ENCODE measurements at places on chromosomes 1 and 21. TPM values are rescaled to one million over a fixed set of nuclear protein-coding genes. Genes with fewer than 3 reads are reported as not detected.
A peak's percentile ranks its signal among the peaks of the same experiment; 100 is the strongest.

DNA sequence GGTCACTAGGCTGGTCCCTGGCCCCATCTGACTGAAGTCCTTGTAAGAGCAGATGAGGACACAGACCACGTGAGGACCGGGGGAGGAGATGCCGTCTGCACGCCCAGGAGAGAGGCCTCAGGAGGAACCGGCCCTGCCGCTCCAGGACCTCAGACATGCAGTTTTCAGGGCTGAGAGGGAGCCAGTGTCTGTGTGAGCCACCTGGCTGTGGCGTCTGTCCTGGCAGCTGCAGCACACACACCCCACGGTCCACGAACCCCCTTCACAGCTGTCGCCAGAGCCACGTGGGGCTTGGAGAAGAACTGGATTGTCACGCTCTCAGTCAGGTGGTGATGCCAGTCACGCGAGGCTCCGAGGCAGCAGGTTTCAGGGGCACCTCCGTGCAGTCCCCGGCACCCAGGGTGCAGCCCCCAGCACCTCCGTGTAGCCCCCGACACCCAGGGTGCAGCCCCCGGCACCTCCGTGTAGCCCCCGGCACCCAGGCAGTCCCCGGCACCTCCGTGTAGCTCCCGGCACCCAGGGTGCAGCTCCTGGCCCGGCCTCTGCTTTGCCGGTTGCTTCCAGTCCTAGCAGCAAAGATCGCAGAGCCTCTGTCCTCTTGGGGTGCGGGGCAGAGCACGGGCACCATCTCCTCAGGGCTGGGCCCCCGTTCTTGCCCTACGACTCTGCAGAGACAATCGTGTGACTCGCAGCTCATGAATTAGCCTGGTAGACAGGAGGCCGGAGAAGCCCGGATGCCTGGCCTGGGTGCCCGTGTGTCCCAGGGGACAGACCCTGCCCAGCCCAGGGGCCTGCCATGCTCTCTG, 19.0 kb upstream of the SUMO3 start:
- DNase-seq = no peak
- H3K27me3 ChIP-seq = peaks cover under 1% of the 10 kb centered on the region
- H3K27ac ChIP-seq = no peak overlapping the region
- no peaks in the 10 kb centered on the region for H3K36me3 ChIP-seq

The NTNG1 gene
- 3.2 TPM for total RNA-seq

- no peak for DNase-seq
- peaks cover 2% of the 10 kb centered on the region for H3K27me3 ChIP-seq
- H3K4me1 ChIP-seq = no peaks in the 10 kb centered on the region
- no peak overlapping the region for H3K27ac ChIP-seq
- H3K36me3 ChIP-seq = peaks cover 10% of the 10 kb centered on the region
Measured at GRCh38 chr1:248778906-248779305, 23.3 kb upstream of the LYPD8 start.

DNA sequence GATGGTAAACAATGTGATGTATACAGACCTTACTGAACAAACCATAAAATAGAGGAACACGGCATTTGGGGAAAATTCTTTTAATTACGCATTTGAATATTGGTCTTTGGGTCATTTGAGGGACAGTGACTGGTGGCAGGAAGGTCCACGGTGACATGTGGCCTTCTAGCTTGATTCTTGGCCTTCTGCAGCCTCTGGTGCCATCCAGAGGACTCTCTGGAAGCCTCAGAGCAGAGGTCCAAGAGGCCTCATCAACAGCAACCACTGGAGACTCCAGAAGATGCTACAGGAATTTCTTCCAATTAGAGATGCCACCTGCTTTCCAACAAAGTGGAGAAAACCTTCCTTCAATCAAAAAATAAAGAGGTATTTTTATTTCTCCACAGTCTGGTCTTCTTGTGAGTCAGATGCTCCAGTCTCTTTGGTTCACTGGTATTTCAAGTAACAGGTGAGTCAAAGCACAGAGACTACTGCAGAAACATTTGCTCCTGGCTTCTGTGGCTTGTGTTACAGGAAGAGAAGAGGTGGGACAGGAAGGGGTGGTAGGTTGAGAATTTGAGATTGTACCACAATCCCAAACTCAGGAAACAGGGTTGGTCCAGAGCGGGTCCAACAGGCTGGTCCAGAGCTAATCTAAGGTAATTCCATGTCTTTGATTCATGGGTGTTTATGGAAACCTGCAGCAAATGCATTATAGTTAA, 2.7 kb upstream of the F5 start:
- H3K4me1 ChIP-seq = peaks cover 4% of the 10 kb centered on the region
- no peak for DNase-seq
- H3K4me3 ChIP-seq = no peak overlapping the region
- no peaks in the 10 kb centered on the region for H3K36me3 ChIP-seq

- H3K4me1 ChIP-seq = peaks cover 29% of the 10 kb centered on the region
- H3K4me3 ChIP-seq = no peak overlapping the region
- no peak for DNase-seq
- H3K36me3 ChIP-seq = peaks cover 21% of the 10 kb centered on the region
- H3K27ac ChIP-seq = peak overlapping the region; percentile 53
Measured at GRCh38 chr1:54610601-54611580, 12.4 kb downstream of the FAM151A start.

DNA sequence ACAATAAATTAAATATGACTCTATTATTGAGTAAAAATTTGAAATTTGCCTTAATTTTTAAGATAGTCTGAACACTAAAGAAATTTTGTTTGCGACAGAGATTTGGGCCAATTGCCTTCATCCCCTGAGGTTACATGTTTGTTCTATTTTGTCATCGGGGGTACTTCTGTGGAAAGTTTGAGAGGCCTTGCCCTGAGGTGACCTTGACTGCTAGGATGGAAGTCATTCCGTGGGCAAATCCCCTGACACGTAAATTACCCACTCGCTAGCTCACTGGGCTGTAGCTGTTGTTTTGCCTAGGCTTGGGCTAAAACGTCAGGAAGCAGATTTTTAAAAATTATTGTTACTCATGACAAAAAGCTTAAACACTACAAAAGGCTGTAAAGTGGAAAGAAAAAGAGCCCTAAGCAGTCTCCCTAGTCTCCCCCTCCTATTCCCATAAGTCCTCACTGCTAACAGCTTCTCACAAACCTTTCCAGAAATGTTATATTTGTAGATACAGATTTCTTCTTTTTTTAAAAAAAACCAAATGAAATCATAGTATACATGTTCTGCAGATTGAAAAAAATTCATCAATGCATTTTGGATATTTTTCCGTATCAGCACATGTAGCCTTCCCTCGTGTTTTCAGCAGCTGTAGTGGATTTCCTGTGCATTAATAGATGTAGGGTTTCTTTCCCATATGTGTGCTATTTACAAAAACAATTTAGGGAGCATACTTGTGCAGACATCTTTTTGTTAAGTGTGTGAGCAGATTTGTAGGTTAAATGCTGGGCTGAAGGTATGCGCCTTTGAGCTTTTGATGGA, 142.7 kb downstream of the MRPS6 start:
- H3K27me3 ChIP-seq = no peaks in the 10 kb centered on the region
- H3K27ac ChIP-seq = no peak overlapping the region
- H3K4me3 ChIP-seq = no peak overlapping the region
- H3K4me1 ChIP-seq = no peaks in the 10 kb centered on the region

The SLC44A3 gene
- 2.7 TPM for total RNA-seq

- H3K4me3 ChIP-seq = no peak overlapping the region
- no peak overlapping the region for H3K27ac ChIP-seq
- DNase-seq = no peak
- peaks cover 4% of the 10 kb centered on the region for H3K4me1 ChIP-seq
- peaks cover 4% of the 10 kb centered on the region for H3K36me3 ChIP-seq
Measured at GRCh38 chr1:6730880-6731279, 29.3 kb upstream of the DNAJC11 start.
